ENCODE measurements at places on chromosomes 1 and 21.

DNA sequence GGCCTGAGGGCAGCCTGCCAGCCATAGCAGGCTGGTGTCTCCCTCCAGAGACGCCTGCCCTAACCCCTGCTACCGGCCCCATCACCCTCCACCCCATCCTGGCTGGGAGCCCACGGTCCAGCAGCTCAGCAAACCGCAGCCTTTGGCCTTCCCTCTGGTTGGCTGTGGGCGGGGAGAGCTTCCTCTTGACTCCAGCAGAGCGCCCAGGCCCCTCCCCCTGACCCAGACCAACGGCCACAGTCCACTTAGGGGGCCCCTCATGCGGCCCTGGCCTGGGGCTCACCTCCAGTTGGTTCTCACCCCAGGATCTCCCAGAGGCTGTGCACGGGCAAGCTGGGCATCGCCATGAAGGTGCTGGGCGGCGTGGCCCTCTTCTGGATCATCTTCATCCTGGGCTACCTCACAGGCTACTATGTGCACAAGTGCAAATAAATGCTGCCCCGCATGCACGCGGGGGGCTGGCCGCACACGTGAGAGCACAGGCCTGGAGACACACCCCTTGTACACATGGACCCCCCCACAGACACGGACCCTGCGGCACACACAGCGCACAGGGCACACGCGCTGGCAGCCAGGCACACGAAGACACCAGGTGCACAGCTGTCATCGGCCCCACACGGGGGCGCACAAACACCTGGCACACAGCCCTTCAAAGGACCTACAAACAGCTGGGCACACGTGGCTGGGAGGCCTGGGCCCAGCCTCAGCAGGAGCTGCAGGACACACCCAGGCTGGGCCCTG is 3.1 kb downstream of the SMIM1 start:
- peaks cover 22% of the 10 kb centered on the region for H3K36me3 ChIP-seq
- no peak overlapping the region for H3K4me3 ChIP-seq
- no peak overlapping the region for H3K27ac ChIP-seq
- peaks cover 7% of the 10 kb centered on the region for H3K27me3 ChIP-seq
- no peak for DNase-seq

GRCh38 chr1:116910379-116911187 is 867 bp downstream of the PTGFRN start:
- H3K4me3 ChIP-seq: peak overlapping the region; percentile 49
- H3K4me1 ChIP-seq: peaks cover 13% of the 10 kb centered on the region
- no peaks in the 10 kb centered on the region for H3K36me3 ChIP-seq

DNA sequence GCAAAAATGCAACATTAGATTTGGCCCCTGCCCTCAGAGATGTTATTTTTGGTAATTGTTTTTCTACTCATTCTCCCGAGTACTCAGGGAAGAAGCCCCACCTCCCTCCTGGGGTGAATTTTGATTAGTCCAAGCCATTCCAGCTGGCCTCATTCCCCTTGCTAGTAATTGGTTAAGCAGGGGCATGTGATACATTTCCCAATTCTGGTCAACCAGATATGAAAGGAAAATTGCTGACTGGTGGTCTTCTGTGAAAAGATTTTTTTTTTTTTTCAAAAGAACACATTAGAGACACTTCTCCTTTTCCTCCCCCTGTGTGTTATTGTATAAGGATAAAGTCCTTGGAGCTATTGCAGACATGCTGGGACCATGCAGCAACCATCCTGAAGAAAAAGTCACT is 71.1 kb upstream of the AKT3 start:
- H3K27me3 ChIP-seq: no peaks in the 10 kb centered on the region
- no peak for DNase-seq
- H3K27ac ChIP-seq: no peak overlapping the region

DNA sequence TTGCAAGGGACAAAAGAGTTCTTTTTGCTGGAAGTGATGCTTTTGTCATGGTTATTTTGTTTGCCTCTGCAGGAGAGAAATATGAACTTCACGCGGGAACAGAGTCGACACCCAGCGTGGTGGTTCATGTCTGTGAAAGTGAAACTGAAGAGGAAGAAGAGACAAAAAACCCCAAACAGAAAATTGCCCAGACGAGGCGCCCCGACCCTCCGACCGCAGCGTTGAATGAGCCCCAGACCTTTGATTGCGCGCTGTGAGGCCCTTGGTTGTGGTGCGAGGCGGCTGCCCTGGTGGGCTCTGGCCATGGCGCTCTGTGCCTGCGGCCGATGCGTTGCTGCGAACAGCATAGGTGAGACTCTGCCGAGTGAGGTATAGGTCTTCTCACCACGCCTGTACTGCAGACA is 20.9 kb upstream of the NCMAP start:
- no peak overlapping the region for H3K4me3 ChIP-seq
- DNase-seq: no peak
- no peak overlapping the region for H3K27ac ChIP-seq
- H3K36me3 ChIP-seq: peaks cover 7% of the 10 kb centered on the region
- H3K4me1 ChIP-seq: no peaks in the 10 kb centered on the region
- no peaks in the 10 kb centered on the region for H3K27me3 ChIP-seq

- DNase-seq: peak; percentile 35
- H3K4me3 ChIP-seq: no peak overlapping the region
- no peaks in the 10 kb centered on the region for H3K27me3 ChIP-seq
- H3K4me1 ChIP-seq: peaks cover 46% of the 10 kb centered on the region
These were observed 3.3 kb upstream of the F3 start for GRCh38 chr1:94544706-94545490.

- H3K4me3 ChIP-seq: no peak overlapping the region
- no peak for DNase-seq
- peaks cover 42% of the 10 kb centered on the region for H3K27me3 ChIP-seq
- H3K27ac ChIP-seq: no peak overlapping the region
- peaks cover 7% of the 10 kb centered on the region for H3K36me3 ChIP-seq
These were observed 2.3 kb upstream of the ACTA1 start for GRCh38 chr1:229436201-229436600.
